NCI-H1092 (cell line): ENCODE measurements at places on chromosomes 5 and 9.
A peak's percentile ranks its signal among the peaks of the same experiment; 100 is the strongest.

DNA sequence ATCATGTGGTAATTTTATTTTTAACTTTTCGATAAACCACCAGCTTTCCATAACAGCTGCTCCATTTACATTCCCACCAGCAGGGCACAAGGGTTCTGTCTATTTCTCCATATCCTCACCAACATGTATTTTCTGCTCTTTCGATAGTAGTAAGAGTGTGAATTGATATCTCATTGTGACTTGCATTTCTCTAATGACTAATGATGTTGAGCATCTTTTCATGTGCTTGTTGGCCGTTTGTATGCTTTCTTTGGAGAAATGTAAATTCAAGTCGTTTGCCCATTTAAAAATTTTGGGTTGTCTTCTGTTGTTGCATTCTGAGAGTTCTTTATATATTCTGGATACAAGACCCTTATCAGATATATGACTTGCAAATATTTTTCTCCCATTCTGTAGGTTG, 45.9 kb downstream of the PSD2 start:
- DNase-seq = no peak

DNA sequence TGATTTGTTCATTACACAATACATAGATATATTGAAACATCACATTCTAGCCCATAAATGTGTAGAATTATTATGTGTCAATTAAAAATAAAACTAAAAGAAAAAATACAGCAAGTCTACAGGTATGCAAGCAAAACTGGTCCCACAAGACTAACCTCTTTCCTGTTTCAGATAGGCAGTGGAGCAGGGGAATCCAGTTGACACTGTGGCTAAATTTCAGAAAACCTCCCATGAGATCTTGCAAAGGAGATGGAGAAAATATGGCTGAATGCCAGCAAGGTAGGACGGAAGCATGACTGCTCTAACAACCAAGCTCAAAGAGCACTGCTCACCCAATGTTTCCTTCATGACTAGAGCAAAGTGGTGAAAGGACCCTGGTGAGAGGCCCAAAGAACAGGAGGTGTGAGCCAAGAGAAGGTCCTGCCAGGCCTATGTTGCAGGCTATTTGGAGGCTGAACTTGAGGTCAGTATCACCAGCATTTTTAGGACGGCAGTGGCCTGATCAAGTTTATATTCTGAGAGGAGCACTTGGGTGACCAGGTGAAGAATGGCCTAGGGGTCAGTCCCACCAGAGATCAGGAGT, 1.1 kb upstream of the SH3TC2 start:
- DNase-seq = no peak

DNA sequence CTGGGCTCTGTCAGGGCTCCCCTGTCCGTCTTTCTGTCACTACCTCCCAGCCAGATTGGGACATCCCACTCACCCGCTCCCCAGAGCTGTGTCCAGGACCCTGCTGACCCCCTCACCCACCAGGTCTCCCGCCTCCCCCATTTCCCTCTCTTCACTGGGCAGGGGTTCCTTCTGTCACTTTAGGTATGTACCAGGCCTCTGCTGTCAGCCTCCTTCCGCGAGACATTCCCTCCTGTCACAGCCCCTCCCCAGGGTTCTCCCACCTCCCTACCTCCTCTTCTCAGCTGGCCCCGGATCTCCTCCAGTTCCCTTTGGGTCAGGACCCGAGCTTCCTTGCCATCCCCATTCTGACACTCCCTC, 488 bp downstream of the POLR1E start:
- no peak for DNase-seq

GRCh38 chr9:116765011-116765410, 77.9 kb downstream of the TRIM32 start:
- no peak for DNase-seq

DNA sequence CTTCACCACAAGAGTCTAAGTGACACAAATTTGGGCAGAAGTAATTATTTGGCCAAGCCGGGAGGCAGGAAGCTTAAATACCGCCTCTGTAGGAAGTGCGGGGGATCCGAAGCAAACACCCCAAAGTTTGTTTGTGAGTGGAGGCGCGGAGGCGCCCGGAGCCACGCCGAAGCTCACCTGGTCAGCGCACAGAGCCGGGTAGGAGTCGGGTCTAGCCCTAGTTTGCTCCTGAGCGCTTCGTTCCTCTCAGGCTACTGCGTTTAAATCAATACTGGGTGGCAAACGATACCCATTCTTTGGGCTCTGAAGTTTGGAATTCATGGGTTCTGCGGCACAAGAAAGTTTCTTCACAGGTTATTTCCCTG, 855 bp downstream of the MCC start:
- no peak for DNase-seq

DNA sequence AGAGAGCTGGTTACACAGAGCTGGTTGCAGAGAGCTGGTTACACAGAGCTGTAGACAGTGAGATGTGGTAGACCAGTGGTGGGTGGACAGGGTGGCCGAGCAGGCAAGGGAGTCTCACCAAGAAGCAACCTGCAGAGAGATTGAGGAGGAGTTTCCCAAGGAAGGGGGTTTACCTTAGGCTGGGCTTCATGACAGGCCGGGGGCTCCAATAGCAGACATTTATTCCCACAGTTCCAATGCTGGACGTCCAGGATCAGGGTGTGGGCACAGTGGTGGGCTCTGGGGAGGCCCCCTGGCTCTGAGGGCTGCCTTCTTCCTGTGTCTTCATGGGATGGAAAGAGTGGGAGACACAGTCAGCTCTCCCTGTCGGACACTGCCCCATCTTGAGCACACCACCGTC, 386.9 kb upstream of the IRX4 start:
- DNase-seq = no peak

DNA sequence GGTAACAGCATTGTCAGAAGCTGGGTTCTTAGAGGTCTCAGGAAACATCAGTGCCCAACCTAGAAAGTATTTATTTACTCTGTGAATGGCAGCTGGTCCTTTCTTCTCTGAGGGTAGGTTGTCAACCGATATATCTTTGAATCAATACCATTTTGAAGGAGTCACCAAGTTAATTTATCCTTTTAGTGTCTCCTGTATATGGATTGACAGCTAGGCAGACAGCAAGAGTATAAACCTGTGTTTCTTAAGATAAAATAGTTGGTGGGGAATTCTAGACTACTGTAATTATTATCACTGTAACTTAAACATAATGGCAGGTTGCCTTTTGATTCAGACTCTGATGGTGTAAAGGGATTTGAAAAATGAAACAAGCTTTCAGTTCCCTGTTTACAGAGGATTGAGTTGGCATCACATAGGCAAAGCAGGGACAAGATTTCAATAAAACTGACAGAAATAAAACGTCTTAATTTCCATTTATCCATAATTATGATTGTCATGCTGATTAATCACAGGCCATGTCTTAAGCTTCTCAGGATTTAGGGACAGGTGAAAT, 190.8 kb upstream of the HAPLN1 start:
- DNase-seq = no peak

DNA sequence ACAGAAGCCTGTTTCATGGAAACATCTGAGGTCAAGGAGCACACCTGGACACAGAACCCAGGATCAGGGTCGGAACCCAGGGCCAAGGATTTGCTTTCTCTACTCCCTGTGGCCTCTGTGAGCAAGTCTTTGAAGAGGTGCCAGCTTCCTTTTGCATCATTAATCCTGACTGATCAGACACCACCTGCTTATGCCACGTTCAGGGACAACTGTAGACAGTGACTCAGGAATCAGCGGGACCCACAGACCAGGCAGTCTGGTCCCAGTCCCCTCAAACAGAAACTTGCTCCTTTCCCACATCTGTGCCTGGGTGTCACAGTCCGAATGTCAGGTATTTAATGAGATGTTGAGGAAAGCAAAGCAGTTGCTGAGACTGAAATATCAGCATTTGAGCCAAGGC, 154.8 kb downstream of the SGCD start:
- DNase-seq = no peak

DNA sequence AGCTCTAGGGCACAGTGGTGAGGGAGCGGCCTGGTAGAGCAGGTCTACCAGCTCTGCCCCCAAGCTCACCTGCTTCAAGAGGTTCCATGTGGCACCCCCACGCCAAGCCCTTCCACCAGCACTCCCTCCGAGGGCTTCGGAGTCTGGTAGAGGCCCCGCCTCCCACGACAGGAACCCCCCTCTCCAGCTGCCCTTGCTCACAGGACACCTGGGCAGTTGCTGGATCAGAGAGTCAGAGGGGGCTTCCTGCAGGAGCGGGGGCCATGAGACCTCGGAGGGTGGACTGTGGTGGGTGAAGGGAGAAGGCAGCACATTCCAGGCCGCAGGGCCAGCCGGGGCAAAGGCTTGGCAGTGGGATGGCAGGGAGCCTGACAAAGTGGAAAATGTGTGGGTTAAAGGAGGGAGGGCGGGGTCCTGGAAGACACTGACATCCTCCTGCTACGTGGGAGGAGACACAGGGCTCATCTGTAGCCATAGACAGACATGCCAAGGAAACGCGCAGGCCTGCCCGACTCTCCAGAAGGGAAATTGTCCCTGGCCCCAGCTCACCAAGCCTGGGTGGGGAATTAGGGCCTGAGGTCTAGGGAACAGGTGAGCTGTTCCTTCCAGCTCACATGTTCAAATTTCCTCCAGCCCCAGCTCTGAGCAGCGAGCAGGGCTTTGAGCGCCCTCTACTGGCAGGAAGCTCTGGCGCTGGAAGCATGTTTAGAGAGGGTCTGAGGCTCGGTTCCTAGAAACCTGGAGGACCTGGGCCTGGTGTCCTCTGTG, 74.2 kb downstream of the NTNG2 start:
- DNase-seq = peak; percentile 78

DNA sequence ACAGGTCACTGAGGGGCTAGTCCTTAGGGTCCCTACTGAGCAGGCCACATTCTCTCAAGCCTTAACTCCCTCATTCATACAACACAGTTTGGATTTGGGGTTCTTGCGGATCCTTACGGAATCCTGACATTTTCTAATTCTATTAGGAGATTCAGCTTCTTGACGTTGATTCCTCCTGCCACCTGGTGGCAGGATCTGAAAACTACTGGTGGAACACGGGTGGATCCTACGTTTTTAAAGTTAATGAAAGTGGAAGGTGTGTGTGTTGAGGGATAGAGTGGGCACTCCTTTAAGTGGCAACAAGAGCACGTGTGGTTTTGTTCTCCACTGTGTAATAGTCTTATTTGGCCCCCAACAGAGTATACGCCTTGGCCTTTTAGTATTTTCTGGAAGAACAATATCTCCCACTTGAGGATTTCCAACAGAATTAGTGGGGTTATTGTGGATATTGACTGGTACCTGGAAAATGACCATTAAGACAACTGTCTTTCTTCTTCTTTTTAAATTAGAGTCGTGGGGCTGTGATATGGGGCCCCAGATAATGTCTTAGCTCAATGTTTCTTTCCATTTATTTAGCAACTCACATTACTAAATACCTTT, 25.2 kb downstream of the SLC28A3 start:
- peak; percentile 52 for DNase-seq

DNA sequence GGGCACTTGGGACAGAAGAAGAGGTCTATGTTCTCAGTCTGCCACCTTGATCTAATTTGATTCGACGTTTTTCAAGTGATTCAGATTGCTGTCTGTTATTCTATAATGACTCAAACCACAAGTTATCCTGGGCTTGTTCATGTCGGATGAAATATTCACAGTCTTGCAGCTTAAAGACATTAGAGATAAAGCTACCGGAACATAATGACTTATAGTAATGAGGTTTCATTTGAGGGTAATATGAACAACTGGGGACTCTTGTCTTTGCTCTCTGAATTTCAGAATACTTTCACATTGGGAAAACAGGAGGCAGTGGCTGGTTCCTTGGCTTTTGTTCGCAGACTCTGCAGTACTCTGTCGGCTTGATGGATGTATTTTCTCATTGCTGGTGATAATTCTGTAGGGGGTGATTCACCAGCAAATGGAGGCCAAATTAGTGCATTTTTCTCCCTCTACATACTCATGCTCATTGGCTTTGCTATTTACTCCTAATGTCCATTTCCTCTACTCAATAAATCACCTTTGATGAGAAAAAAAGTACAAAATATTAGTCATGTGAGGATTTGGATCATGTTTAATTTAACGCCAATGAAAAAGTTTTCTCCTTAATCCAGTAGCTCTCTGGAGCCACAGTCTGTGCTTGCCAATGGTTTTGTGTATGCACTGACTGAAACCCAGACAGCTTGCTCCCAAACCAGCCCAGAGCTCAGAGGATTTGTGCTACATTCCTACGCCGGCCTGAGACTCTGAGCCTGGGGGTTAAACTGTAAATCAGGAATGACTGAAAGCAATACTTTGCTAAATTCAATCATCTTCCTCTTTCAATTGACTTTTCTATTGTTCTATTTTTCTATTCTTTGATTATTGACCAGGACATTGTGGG, 154.7 kb upstream of the ANKH start:
- no peak for DNase-seq

GRCh38 chr9:105187781-105188180, 56.7 kb upstream of the SLC44A1 start:
- DNase-seq = no peak

DNA sequence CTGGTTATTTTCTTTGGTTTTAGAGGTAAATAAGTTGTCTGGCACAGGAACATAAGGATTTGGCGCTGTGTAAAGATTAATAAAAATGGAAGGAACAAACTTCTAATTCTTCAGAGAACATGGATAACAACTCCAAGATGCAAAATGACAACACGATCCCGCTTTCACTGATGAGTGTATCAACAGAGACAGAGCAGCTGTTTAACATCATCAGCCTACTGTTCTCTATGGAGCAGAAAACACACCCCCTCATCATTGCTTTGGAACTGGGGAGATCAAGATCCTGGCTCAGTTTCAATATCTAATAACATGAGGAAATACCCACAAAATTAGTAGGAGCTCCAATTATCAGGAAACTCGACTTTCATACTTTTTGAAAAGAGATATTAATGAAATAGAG, 8.3 kb upstream of the GAS1 start:
- no peak for DNase-seq

- DNase-seq = peak; percentile 3
Observed at GRCh38 chr5:106097340-106097739, 1573.4 kb downstream of the EFNA5 start.

DNA sequence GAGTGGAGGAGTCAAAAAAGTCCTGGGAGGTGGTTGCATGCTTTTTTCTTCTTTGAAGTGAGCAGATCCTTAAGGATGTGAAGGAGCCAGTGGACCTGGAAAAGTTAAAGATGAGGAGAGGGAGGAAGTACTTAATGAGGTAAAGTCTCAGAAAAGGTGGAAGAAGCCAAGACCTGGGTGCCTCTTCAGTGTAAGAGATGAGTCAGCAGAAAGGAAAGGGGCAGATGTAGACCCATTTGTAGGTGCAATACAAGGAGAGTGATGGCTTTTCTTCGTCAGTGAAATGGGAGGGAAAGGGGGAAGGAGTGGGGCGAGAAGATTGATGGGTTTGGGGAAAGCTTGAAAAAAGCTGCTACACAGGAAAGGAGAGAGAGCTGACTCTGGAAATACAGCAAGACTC, 82.9 kb downstream of the ANGPTL2 start:
- no peak for DNase-seq

- no peak for DNase-seq
Observed at GRCh38 chr9:569296-569695, 272.2 kb upstream of the DMRT1 start.

- DNase-seq = no peak
Observed at GRCh38 chr5:38941912-38942311, 96.1 kb downstream of the OSMR start.

- DNase-seq = no peak
Observed at GRCh38 chr9:26956860-26957233, 635 bp downstream of the IFT74 start.

- DNase-seq = no peak
Observed at GRCh38 chr5:15487228-15487627, 12.8 kb upstream of the FBXL7 start.
